ENCODE measurements at places on chromosomes 3 and 15.

DNA sequence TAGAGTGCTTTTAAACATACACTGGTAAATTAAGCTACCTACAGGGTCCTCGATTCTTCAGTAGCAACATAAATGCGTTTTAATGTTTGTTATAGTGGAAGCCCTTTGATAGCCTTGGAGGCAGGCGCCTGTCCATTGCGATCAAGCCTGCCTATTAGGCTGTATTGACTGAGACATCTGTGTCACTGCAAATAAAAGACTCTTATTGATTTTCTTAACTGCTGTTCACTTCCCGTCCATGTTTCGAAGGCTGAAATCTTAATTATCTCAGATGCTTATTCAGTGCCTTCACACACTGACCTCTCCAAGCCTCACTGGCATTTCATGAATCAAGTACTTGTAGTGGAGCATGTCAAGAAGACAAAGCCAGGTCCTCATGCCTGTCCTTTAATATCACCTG is 51.1 kb downstream of the MAP2K5 start:
- no peak for DNase-seq

DNA sequence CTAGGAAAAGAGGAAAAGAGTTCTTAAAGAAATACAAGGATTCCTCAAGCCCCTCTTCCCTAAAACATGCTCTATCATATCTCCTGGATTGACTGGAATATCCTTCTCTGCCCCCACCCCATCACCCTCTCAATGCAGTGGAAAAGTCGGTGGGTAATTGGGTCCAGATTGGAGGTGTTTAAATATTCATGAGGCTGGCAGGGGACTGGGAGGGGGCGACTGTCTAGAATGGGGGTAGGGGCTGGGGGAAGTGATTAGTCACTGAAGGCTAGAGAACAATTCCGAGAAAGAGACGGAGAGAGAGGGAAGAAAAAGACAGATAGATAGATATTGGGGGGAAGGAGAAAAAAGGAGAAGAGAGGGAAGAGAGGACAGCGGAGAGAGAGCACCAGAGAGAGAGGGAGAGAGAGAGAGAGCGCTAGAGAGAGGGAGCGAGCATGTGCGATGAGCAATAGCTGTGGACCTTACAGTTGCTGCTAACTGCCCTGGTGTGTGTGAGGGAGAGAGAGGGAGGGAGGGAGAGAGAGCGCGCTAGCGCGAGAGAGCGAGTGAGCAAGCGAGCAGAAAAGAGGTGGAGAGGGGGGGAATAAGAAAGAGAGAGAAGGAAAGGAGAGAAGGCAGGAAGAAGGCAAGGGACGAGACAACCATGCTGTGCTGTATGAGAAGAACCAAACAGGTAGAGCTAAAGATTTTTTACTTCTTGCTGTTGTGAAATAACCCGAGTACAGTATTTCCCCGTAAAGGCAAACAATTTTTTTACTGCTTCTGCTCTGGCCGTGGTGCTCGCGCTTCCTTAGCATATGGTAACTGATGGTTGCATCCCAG is at the start of gene GAP43:
TSS of gene GAP43 (plus strand) at position 467 of the 825 bp plus-strand sequence. CDS start at position 647, 180 bp downstream.
- peak; percentile 84 for DNase-seq

GRCh38 chr3:39110041-39110639 is 2.7 kb downstream of the TTC21A start:
- no peak for DNase-seq

DNA sequence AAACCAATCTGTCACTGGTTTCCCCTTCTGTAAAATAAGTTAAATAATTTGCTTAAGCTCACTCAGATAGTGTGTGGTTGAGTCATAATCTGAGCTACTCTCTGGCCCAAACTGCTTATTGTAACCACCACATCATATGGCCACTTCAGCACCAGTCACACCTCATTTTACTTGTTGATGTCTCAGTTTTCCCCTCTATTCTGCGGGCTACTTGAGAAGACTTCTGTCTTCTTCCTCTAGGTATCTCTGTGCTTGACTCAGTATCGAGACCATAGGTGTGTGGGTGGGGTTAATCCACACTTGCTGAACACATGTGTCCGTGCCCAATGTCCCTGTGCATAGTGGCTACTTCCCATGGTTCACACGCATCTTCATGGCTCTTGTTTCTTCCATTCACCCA is 32.9 kb downstream of the CRYGS start:
- no peak for DNase-seq

GRCh38 chr3:134481166-134481565 is 4.6 kb downstream of the ANAPC13 start:
- no peak for DNase-seq

GRCh38 chr3:52742418-52743041 is 28.2 kb downstream of the NEK4 start:
- peak; percentile 4 for DNase-seq

DNA sequence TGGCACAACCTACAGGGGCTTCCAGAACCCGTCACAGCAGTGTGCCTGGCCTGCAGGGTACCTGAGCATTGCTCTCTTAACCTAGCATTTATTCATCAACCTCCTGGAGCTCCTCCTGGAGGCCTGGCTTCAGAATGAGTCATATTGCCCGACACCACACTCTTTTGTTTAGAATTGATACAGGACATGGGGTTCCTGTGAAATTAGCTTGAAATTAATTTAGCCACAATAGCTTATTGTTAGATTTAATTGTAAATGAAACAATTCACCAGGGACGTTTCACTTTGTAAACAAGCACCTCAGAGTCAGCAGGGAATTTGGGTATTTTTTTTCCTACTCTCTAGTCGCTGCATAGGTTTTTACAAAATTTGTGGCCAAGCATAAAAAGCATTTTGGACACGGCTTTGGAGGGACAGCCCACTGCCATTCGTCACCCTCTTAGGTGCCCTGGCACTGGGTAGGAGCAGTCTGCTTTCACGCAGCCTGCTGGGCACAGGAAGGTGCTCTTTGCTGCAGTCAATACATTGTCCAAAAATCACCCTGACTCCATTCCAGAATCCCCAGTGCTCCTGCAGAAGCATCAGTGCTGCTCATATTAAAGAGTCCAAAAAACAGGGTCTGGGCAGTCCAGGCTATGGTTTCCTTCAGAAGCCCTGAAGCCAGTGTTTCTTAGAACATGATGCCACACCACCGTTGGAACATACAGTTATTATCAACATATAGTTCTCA is 60.8 kb upstream of the MEF2A start:
- DNase-seq: no peak
